ENCODE measurements at places on chromosomes 2 and 18.

- no peaks in the 10 kb centered on the region for H3K27me3 ChIP-seq
- H3K4me3 ChIP-seq = no peak overlapping the region
- H3K4me1 ChIP-seq = no peaks in the 10 kb centered on the region
- DNase-seq = no peak
- no peak overlapping the region for H3K27ac ChIP-seq
Measured at GRCh38 chr2:225100269-225100668, 58.0 kb upstream of the DOCK10 start.

DNA sequence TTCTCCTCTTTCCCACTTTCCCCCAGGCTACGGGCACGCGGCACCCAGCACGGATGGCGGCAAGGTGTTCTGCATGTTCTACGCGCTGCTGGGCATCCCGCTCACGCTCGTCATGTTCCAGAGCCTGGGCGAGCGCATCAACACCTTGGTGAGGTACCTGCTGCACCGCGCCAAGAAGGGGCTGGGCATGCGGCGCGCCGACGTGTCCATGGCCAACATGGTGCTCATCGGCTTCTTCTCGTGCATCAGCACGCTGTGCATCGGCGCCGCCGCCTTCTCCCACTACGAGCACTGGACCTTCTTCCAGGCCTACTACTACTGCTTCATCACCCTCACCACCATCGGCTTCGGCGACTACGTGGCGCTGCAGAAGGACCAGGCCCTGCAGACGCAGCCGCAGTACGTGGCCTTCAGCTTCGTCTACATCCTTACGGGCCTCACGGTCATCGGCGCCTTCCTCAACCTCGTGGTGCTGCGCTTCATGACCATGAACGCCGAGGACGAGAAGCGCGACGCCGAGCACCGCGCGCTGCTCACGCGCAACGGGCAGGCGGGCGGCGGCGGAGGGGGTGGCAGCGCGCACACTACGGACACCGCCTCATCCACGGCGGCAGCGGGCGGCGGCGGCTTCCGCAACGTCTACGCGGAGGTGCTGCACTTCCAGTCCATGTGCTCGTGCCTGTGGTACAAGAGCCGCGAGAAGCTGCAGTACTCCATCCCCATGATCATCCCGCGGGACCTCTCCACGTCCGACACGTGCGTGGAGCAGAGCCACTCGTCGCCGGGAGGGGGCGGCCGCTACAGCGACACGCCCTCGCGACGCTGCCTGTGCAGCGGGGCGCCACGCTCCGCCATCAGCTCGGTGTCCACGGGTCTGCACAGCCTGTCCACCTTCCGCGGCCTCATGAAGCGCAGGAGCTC is 35.4 kb downstream of the KCNK3 start:
- H3K27ac ChIP-seq = no peak overlapping the region
- no peaks in the 10 kb centered on the region for H3K27me3 ChIP-seq
- no peak overlapping the region for H3K4me3 ChIP-seq

- peaks cover 21% of the 10 kb centered on the region for H3K4me1 ChIP-seq
- H3K27ac ChIP-seq = peak overlapping the region; percentile 90
- H3K36me3 ChIP-seq = peaks cover 14% of the 10 kb centered on the region
Measured at GRCh38 chr2:231348704-231349373, 46.7 kb upstream of the B3GNT7 start.

- peaks cover 60% of the 10 kb centered on the region for H3K4me1 ChIP-seq
- H3K4me3 ChIP-seq = no peak overlapping the region
- H3K27ac ChIP-seq = peak overlapping the region; percentile 40
Measured at GRCh38 chr18:58337686-58338085, 291.2 kb downstream of the ALPK2 start.

DNA sequence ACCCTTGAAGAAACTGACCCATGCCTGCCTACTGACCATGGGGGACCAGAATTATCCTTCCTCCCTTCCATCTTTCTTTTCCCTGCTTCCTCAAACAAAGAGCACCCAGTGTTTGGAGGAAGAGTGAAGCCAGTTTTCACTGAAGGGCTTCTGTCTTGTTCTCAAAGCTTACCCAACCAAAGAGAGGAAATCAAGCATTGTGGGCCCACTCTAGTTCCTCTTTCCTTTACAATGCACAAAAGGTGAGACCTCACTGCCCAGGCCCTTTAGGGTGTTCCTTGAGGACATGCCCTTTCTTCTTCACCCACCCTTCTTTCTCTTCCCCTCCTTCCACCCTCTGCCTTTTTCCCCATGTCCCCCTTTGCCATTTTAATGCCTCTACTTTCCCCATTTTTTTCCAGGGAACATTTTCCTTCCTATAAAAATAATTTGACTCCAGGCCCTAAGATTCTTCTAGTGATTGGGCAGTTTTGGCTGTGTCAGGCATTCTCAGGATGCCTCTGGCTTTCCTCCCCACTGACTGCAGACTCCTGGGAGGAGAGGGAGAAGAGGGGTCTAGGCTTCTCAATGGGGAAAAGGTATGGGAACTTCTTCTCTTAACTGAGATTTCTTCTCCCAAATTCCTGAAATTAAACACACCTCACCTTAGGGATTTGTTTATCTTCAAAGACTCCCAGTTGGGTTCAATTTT is 126.6 kb upstream of the RMDN2 start:
- no peaks in the 10 kb centered on the region for H3K36me3 ChIP-seq
- H3K4me3 ChIP-seq = no peak overlapping the region
- H3K27ac ChIP-seq = no peak overlapping the region

GRCh38 chr2:136572335-136572734 is 193.0 kb upstream of the THSD7B start:
- no peak overlapping the region for H3K4me3 ChIP-seq
- no peaks in the 10 kb centered on the region for H3K4me1 ChIP-seq
- no peak overlapping the region for H3K27ac ChIP-seq
- H3K27me3 ChIP-seq = peaks cover 39% of the 10 kb centered on the region
- DNase-seq = no peak
- H3K36me3 ChIP-seq = no peaks in the 10 kb centered on the region

DNA sequence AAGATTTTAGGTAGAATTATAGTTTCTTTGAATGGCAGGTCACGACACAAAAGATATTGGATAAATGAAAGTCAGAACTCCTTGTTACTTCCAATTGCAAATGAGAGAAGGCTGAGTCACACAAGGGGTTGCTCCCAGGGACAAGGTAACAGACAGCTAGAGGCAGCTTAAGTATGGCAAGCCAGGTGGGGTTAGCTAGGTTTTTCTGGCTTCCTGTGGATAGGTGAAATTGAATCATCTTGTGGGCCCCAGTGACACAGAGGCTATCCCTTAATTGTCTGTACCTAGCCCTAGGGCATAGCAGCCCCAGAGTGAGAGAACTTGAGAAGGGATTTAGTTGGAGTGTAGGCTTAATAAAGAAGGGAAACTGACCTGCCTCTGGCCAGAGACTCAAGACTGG is 407.7 kb upstream of the SLC8A1 start:
- DNase-seq = no peak
- no peak overlapping the region for H3K27ac ChIP-seq
- no peaks in the 10 kb centered on the region for H3K27me3 ChIP-seq
- no peak overlapping the region for H3K4me3 ChIP-seq
- no peaks in the 10 kb centered on the region for H3K4me1 ChIP-seq
- no peaks in the 10 kb centered on the region for H3K36me3 ChIP-seq

- H3K36me3 ChIP-seq = no peaks in the 10 kb centered on the region
- H3K27me3 ChIP-seq = no peaks in the 10 kb centered on the region
Measured at GRCh38 chr2:88608184-88608583, 19.1 kb downstream of the EIF2AK3 start.

DNA sequence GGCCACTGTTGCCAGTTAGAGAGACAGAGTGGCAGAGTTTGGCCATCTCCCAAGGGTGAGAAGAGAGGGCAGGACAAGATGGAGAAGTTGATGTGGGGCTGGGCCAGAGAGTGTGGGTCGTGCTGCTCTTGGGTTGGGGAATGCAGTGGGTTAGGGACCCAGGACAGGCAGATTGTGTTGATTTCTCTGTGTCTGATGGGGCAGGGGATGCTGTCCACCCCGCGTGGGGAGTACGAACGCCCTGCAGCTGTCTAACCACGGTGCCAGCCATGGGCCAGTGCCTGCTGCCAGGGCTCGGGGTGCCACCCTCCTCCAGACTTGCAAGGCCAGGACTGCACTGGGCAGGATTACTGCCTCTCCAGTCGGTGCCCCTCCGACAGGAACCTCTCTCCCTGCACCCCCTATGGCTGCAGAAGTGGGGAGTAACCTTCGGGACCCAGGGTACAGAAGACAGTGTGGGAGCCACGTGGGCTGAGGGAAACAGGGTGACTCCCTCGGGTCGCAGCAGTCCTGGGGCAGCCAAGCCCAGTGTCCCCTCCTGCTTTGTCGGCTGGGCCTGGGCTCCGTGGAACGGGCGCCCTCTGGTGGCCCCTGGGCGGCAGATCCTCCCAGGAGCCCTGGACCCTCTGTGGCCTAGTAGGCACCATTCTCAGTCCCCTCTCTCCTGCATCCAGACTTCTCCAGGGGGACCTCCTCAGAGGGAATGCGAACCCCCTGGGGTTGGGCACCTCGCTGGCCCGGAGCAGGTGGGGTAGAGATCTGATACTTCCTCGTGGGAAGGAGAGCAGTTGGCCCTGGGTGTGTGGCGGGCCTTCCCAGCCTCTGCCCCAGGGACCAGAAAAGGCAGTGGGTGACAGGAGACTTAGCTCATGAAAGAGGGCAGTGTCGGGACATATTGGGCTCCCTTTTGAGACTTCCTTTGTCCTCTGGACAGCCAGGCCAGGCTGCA is 2.7 kb downstream of the GPC1 start:
- peak overlapping the region; percentile 82 for H3K4me3 ChIP-seq
- no peaks in the 10 kb centered on the region for H3K36me3 ChIP-seq
- peak; percentile 74 for DNase-seq
- no peaks in the 10 kb centered on the region for H3K27me3 ChIP-seq

DNA sequence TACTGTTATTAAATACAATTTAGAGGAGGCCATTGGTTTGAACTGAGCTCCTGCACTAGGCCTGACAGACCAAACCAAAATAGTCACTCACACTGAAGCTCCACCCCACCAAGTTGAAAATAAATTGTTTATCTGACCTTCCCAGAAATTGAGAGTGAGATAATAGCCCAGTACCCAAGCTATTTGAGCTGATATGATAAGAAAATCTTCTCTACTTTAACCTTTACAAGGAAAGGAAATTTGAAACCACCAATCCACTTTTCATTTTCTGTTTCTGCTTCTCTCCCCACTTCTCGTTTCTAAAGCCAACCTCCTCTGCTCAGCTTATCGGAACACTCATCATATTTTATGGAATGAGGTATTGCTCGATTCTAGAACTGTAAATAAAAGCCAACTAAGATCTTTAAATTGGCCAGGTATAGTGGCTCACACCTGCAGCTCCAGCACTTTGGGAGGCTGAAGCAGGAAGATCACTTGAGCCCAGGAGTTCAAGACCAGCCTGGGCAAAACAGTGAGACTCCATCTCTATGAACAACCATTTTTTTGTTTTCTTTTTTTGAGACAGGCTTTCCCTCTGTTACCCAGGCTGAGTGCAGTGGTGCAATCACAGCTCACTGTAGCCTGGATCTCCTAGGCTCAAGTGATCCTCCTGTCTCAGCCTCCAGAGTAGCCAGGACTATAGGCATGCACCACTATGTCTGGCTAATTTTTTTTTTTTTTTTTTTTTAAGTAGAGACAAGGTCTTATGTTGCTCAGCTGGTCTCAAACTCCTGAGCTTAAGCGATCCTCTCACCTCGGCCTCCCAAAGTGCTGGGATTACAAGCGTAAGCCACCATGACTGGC is 13.3 kb upstream of the GALM start:
- no peak overlapping the region for H3K27ac ChIP-seq
- peaks cover 2% of the 10 kb centered on the region for H3K27me3 ChIP-seq
- no peaks in the 10 kb centered on the region for H3K4me1 ChIP-seq
- no peaks in the 10 kb centered on the region for H3K36me3 ChIP-seq
- DNase-seq = no peak

GRCh38 chr2:172578860-172579512 is 23.1 kb downstream of the PDK1 start:
- no peaks in the 10 kb centered on the region for H3K27me3 ChIP-seq
- H3K36me3 ChIP-seq = peaks cover 52% of the 10 kb centered on the region
- peaks cover 4% of the 10 kb centered on the region for H3K4me1 ChIP-seq
- H3K27ac ChIP-seq = no peak overlapping the region
- DNase-seq = no peak

DNA sequence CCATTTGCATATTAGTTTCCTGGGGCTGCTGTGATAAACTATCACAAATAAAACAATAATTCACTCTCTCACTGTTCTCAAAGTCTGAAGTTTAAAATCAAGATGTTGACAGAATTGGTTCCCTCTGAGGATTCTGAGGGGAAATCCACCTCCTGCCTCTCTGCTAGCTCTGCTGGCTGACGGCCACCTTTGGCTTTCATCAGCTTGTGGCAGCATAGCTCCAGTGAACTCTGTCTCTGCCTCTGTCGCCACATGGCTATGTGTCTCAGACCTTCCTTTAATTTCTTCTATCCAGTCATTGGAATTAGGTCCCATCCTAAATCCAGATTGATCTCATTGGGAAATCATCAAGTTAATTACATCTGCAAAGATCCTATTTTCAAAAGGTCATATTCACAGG is 38.9 kb upstream of the TRIM43 start:
- DNase-seq = no peak
- H3K36me3 ChIP-seq = no peaks in the 10 kb centered on the region
- H3K4me3 ChIP-seq = no peak overlapping the region
- H3K4me1 ChIP-seq = no peaks in the 10 kb centered on the region

DNA sequence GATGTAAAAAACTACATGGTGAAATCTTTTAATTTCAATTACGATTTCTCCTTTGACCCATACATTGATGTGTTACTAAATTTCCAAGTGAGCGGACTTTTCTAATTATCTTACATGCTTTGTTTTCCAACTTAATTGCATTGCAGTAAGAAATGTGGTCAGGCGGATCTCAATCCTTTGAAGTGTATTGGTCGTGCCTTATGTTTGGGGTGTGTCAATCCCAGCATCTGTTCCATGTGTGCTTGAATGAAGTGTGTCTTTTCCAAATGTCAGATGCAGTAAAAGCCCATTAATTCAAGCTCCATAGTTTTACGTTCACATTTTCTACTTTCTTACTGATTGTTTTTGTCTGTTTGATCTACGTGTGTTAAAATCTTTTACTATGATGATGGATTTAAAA is 113.1 kb downstream of the UXS1 start:
- H3K27me3 ChIP-seq = no peaks in the 10 kb centered on the region
- DNase-seq = no peak
- no peak overlapping the region for H3K4me3 ChIP-seq
- no peak overlapping the region for H3K27ac ChIP-seq

DNA sequence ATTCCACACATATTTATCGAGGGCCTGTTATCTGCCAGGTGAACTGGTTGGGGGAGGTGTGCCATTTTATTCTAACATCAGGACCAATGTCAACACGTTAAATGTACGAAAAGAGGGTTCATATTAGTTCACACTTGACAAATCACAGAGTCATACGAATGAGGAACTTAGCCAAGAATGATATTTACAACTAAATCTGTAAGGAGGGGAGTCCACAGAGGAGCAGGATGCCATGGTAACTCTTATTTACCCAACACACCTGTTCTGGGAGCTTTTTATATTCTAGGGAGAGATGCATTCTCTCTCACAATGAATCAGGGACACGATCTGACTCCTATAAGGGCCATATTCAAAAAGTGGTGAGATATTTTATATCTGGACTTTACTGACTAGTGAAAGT is 144.1 kb downstream of the CDC42EP3 start:
- DNase-seq = no peak
- H3K4me3 ChIP-seq = no peak overlapping the region
- H3K27me3 ChIP-seq = no peaks in the 10 kb centered on the region
- H3K27ac ChIP-seq = no peak overlapping the region
